Right ventricle myocardium inferior (tissue), 1 donor: ENCODE measurements at places on chromosomes 6 and 20. TPM values are rescaled to one million over a fixed set of nuclear protein-coding genes. Genes with fewer than 3 reads are reported as not detected.

Gene CTCFL
- not detected for total RNA-seq

Gene FOXF2
- 0.24 TPM for total RNA-seq

Gene OGFR
- total RNA-seq = 22.5 TPM

Gene CAPN11
- total RNA-seq = 0.27 TPM

Gene EMILIN3
- total RNA-seq = 6.6 TPM

Gene OR2J3
- not detected for total RNA-seq

Gene VGLL2
- total RNA-seq = not detected

Gene LCA5
- 2.2 TPM for total RNA-seq

Gene CGA
- total RNA-seq = 0.49 TPM

Gene TFAP2A
- total RNA-seq = 0.43 TPM

Gene PHACTR3
- total RNA-seq = 9.9 TPM

Gene SLC26A8
- not detected for total RNA-seq

Gene OR2H1
- not detected for total RNA-seq

Gene PPP1R16B
- total RNA-seq = 9.0 TPM

Gene EYS
- total RNA-seq = not detected

Gene AK9
- 11.9 TPM for total RNA-seq

Gene GRM4
- not detected for total RNA-seq

Gene CALHM4
- total RNA-seq = not detected

Gene MAP3K7
- 15.6 TPM for total RNA-seq

Gene PREX1
- total RNA-seq = 11.0 TPM

Gene LY6G5B
- 3.9 TPM for total RNA-seq

Gene NRSN1
- not detected for total RNA-seq

Gene ARHGAP40
- not detected for total RNA-seq

Gene RFX6
- not detected for total RNA-seq

Gene FAM83B
- total RNA-seq = 1.8 TPM

Gene USP49
- 2.0 TPM for total RNA-seq

Gene MYT1
- total RNA-seq = 0.16 TPM

Gene FAM217A
- total RNA-seq = not detected

Gene TCF15
- 13.1 TPM for total RNA-seq

Gene FNDC11
- total RNA-seq = 0.16 TPM

Gene C6orf141
- total RNA-seq = not detected

Gene GSTA3
- total RNA-seq = not detected

Gene SIRPD
- not detected for total RNA-seq

Gene BIRC7
- total RNA-seq = not detected

Gene MYO6
- total RNA-seq = 4.7 TPM

Gene POLR1H
- total RNA-seq = 13.1 TPM

Gene KCNK16
- not detected for total RNA-seq

Gene DEFB132
- total RNA-seq = not detected

Gene SHLD1
- 5.3 TPM for total RNA-seq

Gene SOX18
- 38.4 TPM for total RNA-seq

Gene SUMO4
- not detected for total RNA-seq

Gene POU5F1
- 0.51 TPM for total RNA-seq

Gene MOCS1
- 27.2 TPM for total RNA-seq

Gene RSPH4A
- total RNA-seq = not detected

Gene DLK2
- total RNA-seq = 1.9 TPM

Gene TP53TG5
- 0.73 TPM for total RNA-seq

Gene SNPH
- total RNA-seq = 8.5 TPM

Gene PRR18
- total RNA-seq = 0.11 TPM

Gene BTNL2
- not detected for total RNA-seq

Gene IL22RA2
- not detected for total RNA-seq

Gene KIF16B
- total RNA-seq = 18.4 TPM

Gene GFOD1
- total RNA-seq = 38.8 TPM
